H1 (cell line): ENCODE measurements at places on chromosomes 5 and 9. TPM values are rescaled to one million over a fixed set of nuclear protein-coding genes. Genes with fewer than 3 reads are reported as not detected.

PCDHB10 gene
- total RNA-seq, result 1.8 and 1.9 TPM in 2 replicates

DNA sequence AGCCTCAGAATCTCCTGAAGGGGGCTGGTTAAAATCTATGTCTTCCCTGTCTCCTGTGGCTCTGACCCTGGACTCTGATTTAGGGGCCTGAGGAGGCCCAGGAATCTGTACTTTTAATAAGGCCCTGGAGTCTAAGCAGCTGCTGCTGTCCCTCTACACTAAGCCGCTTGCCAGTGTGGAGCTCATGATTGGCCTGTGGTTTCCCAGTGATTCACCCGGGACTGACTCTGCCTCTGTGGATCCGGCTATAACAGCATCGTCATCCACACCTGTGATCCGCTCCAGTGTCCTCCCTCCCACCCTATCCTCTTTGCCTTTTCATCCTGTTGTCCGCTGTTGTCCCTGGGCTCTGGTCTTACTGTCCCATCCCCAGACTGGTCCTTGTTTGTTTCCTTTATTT is 3.7 kb downstream of the SLC31A2 start:
- no peak overlapping the region for H3K4me3 ChIP-seq
- DNase-seq, result no peak
- no peaks in the 10 kb centered on the region for H3K27me3 ChIP-seq

GRCh38 chr5:43900974-43901373 is 298.0 kb downstream of the NNT start:
- H3K4me3 ChIP-seq, result no peak overlapping the region
- H3K36me3 ChIP-seq, result no peaks in the 10 kb centered on the region
- H3K4me1 ChIP-seq, result no peaks in the 10 kb centered on the region
- H3K27ac ChIP-seq, result no peak overlapping the region

- H3K27me3 ChIP-seq, result no peaks in the 10 kb centered on the region
- no peak for DNase-seq
- H3K4me3 ChIP-seq, result no peak overlapping the region
- no peaks in the 10 kb centered on the region for H3K36me3 ChIP-seq
Observed at GRCh38 chr9:120935383-120935857, 8.8 kb upstream of the TRAF1 start.

- peak; percentile 11 for DNase-seq
- no peak overlapping the region for H3K27ac ChIP-seq
- H3K4me3 ChIP-seq, result no peak overlapping the region
- no peaks in the 10 kb centered on the region for H3K27me3 ChIP-seq
- no peaks in the 10 kb centered on the region for H3K4me1 ChIP-seq
Observed at GRCh38 chr5:119063579-119064379, 7.1 kb upstream of the DMXL1 start.

GRCh38 chr9:17166346-17166745 is 31.5 kb downstream of the CNTLN start:
- H3K27me3 ChIP-seq, result no peaks in the 10 kb centered on the region
- no peak overlapping the region for H3K27ac ChIP-seq
- DNase-seq, result no peak
- H3K4me3 ChIP-seq, result no peak overlapping the region

DNA sequence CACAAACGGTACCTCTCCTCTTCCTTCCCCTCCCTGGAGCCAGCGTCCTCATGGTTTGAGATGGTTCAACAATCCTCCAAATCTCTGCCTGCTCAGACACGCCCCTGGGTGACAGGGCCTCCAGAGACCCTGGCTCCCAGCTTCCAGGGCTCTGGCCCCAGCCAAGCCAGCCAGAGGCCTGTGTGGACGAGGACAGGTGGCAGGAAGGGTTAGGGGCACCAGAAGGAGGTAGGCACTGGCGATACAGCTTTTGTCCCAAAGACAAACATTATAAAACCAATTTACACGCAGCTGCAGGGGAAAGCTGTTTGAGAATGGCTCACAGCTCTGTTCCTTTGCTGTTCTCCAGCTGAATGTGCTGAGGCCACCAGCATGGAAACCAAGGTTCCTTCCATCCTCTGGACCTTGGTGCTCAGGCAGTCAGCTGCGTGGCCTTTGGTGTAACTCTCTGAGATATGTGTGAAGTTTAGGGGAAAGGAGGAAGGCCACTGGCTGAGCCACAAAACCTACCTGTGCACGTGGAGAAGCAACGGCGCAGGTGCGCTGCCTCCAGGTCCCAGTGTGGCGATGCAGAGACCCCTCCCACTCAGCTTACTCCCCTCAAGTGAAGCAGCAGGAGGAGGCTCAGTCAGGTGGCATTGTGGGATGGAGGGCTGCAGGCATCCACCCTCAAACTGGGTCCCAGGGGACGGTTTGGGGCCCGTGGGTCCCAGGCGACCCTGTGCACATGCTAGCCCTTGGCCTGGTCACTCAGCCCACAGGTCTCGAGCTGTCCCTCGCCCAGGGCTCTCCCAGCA is 4.3 kb upstream of the QRFP start:
- H3K36me3 ChIP-seq, result no peaks in the 10 kb centered on the region
- no peak overlapping the region for H3K4me3 ChIP-seq
- no peak for DNase-seq
- H3K4me1 ChIP-seq, result no peaks in the 10 kb centered on the region
- H3K27ac ChIP-seq, result no peak overlapping the region

DNA sequence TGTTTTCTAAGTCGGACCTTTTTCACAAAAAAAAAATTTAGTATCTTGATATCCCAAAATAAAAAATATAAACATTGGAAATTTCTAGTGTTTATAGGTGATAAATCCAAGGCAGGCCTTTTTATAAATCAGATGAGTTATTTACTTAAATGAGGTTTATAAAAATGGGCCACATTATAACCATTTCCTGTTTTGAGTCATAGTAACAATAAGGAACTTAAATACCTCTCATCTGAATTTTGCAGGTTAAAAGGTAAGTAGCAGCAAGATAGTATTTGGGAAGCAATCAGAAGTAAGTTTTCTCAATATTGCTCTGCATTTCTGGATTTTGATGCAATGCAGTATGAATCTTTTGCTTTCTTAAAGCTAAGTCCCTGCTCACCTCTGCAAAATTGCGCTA is 3.9 kb downstream of the SPTAN1 start:
- H3K36me3 ChIP-seq, result no peaks in the 10 kb centered on the region
- H3K27ac ChIP-seq, result no peak overlapping the region
- no peak overlapping the region for H3K4me3 ChIP-seq
- H3K4me1 ChIP-seq, result peaks cover 15% of the 10 kb centered on the region
- DNase-seq, result no peak

PRUNE2 gene
- 13.2 and 13.3 TPM in 2 replicates for total RNA-seq

AQP7 gene
- total RNA-seq, result not detected in 2 replicates

FUT7 gene
- total RNA-seq, result not detected in 2 replicates

DNA sequence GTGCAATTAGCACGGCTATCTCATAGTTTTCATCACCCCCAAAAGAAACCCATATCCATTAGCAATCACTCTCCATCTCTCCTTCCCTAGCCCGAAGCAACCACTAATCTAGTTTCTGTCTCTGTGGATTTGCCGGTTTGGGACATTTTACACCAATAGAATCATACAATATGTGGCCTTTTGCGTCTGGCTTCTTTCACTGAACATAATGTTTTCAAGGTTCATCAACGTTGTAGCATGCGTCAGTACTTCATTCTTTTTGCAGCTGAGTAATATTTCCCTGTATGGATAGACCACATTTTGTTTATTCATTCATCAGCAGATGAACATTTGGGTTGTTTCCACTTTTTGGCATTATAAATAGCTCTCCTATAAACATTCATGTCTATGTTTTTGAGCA is 75.4 kb upstream of the TBC1D2 start:
- no peak for DNase-seq
- no peak overlapping the region for H3K27ac ChIP-seq

- H3K27me3 ChIP-seq, result no peaks in the 10 kb centered on the region
- H3K4me1 ChIP-seq, result no peaks in the 10 kb centered on the region
- H3K27ac ChIP-seq, result no peak overlapping the region
- H3K4me3 ChIP-seq, result no peak overlapping the region
- no peaks in the 10 kb centered on the region for H3K36me3 ChIP-seq
- no peak for DNase-seq
Observed at GRCh38 chr5:158758675-158759074, 341.0 kb downstream of the EBF1 start.

DNA sequence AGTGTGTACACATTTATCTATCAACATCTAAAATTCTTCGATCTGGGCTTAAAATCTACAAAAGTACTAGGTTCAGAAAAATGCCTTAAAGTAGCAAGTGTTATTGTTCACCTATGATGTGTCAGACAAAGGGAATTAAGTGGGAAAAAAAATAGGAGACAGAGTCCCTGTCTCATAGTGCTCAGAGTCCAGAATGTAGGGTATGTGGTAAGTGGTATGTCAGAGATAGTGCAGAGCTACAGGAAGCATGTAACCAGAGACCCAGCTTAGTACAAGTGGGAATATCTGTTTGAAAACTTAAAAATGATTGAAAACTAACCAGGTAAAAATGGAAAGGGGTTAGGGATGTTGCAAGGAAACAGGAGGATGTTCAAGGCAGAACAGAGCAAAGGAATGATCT is 482.8 kb downstream of the ELAVL2 start:
- no peaks in the 10 kb centered on the region for H3K4me1 ChIP-seq
- H3K4me3 ChIP-seq, result no peak overlapping the region
- H3K27me3 ChIP-seq, result no peaks in the 10 kb centered on the region
- no peak for DNase-seq

GRCh38 chr9:81384911-81385310 is 304.4 kb downstream of the TLE1 start:
- H3K27me3 ChIP-seq, result no peaks in the 10 kb centered on the region
- H3K4me1 ChIP-seq, result 0 out of 2 replicates have a peak, but pooled peaks cover 2% of the 10 kb centered on the region
- no peak overlapping the region for H3K27ac ChIP-seq
- DNase-seq, result no peak

- H3K27me3 ChIP-seq, result no peaks in the 10 kb centered on the region
- H3K36me3 ChIP-seq, result no peaks in the 10 kb centered on the region
- H3K27ac ChIP-seq, result no peak overlapping the region
- H3K4me1 ChIP-seq, result peaks cover 7% of the 10 kb centered on the region
- no peak overlapping the region for H3K4me3 ChIP-seq
Observed at GRCh38 chr5:68248896-68249295, 33.3 kb downstream of the PIK3R1 start.

- no peaks in the 10 kb centered on the region for H3K36me3 ChIP-seq
- no peak overlapping the region for H3K27ac ChIP-seq
- H3K4me3 ChIP-seq, result no peak overlapping the region
- no peaks in the 10 kb centered on the region for H3K4me1 ChIP-seq
- no peak for DNase-seq
Observed at GRCh38 chr5:98128846-98129245, 644.6 kb upstream of the RGMB start.

- H3K27me3 ChIP-seq, result no peaks in the 10 kb centered on the region
- 0 out of 2 replicates have a peak, but pooled peaks cover 2% of the 10 kb centered on the region for H3K4me1 ChIP-seq
- DNase-seq, result no peak
- H3K4me3 ChIP-seq, result no peak overlapping the region
Observed at GRCh38 chr5:124574521-124575436, 171.7 kb downstream of the ZNF608 start.

VCAN gene
- 393 and 404 TPM in 2 replicates for total RNA-seq

DNA sequence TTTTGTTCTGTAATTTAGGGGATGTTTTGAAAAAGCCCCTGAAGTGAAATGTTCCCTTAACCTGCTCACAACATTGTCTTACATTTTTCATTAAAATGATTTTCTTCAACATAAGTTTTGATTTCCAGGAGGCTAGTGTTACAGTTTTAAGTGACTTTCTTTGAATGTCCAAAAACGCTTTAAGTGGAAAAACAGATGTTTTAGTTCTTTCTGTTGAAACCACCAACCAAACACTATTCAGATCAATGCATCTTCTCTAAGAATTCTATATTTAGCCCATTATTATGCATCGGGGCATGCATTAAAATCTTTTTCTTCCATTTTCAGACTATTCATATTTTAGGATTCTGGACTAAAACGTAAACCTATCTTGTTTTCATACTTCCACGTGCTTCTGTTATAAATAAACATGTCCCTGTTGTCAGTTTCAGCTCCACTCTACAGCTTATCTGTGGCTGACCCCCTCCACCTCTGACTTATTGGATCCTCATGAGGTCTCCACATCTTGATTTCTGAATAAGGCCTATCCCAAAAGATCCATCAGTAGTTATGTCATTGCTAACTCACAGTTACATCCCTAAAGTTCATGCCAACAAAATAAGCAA is 882.3 kb upstream of the SEMA6A start:
- H3K27ac ChIP-seq, result no peak overlapping the region
- no peak for DNase-seq
- H3K36me3 ChIP-seq, result no peaks in the 10 kb centered on the region
- no peaks in the 10 kb centered on the region for H3K4me1 ChIP-seq
- no peak overlapping the region for H3K4me3 ChIP-seq
